Osteoblast (primary cell): ENCODE measurements at places on chromosomes 5 and 9.

- DNase-seq = no peak
These were observed 15.4 kb upstream of the ARL15 start for GRCh38 chr5:54325610-54326311.

- DNase-seq = peak; percentile 99
These were observed 11.9 kb downstream of the LPCAT1 start for GRCh38 chr5:1511651-1512540.

GRCh38 chr9:38146844-38147243 is 77.8 kb upstream of the SHB start:
- DNase-seq = no peak

- peak; percentile 58 for DNase-seq
These were observed at the start of gene HTR1A for GRCh38 chr5:63962279-63962678. Gene HTR1A, minus strand, starts transcription at chr5:63962445. Its CDS starts 726 bp downstream, at chr5:63961719.

- DNase-seq = no peak
These were observed 67.0 kb downstream of the SGCD start for GRCh38 chr5:156393980-156394379.

DNA sequence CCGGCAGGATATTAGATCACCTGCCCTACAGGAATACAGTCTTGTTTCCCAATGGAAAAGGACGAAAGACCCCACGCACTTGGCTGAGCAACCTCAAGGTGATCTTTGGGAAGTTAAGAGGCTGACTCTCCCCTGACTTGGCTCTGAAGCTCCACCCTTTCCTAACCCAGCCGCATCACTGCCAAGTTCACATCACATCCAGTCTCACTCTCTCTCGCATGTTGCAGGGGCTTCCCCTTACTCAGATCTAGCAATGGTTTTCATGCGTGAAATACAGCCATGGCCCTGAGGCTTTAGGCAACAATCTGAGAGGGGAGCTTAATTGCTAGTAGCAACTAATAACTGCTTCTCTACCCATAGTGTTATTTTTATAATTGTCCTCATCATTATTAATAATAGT is 211.6 kb downstream of the DOCK8 start:
- no peak for DNase-seq

DNA sequence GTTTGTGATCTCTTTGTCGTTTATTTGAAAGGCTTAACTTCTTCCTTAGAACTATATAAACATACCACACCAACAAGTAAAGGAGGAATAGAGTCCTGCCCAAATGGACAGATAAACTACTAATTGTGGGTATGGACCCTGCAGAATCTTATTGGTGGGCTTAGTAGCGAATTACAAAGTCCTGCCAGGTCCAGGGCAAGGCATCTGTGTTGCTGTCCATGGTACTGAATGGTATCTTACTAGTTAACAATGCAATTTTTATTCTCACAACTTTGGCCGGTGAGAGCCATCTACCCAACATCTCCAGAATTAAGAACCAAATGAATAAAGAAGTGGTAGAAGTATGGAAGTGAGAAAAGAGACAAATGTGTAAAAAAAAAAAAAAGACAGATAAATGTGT is 1782.4 kb upstream of the WWC1 start:
- no peak for DNase-seq

DNA sequence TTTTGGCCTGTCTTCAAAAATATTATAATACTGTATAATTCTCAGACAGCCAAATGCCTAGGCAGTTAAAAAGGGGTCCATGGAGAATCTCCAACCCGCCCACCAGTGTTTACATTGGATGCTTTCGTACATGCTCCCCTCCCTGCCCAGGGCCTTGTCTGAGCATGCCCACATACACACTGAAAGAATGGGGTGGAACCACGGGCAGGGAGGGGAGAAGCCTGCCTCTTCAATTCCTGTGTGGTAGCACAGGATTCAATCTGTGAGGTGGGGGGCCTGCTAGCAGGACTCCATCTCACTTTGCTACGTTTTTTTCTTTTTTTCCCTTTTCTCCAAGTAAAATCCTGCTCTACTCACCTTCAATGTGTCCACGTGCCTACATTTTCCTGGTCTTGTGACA is 314.7 kb upstream of the GRAMD2B start:
- DNase-seq = no peak

- no peak for DNase-seq
These were observed 18.6 kb downstream of the DNAJA1 start for GRCh38 chr9:33043671-33044070.

DNA sequence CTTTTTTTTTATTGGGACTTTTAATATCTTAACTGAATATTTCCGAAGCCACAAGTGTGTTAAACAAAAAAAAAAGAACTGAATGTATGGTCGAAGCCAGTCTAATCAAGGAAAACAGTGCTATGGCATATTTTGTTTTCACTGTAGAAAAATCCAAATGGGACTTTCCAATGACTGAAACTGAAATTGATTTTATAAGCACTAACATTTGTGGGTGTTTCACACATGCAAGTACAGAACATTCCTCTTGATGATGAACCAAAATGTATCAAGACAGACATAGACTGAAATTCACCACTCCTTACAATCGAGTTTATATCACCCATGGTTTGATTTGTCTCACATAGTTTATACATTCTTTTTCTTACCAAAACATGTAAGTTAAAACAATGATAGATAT is 1026.8 kb downstream of the CDH18 start:
- no peak for DNase-seq

- no peak for DNase-seq
These were observed 502.5 kb upstream of the ARRDC3 start for GRCh38 chr5:91885291-91886265.

- DNase-seq = no peak
These were observed 12.1 kb downstream of the NR4A3 start for GRCh38 chr9:99833735-99834134.

DNA sequence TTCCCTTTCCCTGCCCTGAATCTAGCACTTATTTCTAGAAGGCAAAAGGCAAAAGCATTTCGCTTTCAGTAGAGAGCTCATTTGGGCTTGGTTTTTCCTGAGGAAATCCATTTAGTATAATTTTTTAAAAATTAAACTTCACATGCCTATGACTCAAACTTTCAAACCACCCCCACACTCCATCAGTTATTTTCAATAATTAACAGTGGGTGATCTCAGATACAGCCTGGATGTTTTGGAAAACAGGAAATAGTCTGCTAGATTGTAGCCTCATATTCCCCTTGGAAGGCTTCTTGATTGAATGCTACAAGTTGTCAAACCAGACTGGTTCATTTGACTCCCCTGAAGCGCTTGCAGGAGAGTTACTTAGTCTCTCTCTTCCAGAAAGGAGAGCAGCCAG is 40.6 kb downstream of the SEMA5A start:
- no peak for DNase-seq

DNA sequence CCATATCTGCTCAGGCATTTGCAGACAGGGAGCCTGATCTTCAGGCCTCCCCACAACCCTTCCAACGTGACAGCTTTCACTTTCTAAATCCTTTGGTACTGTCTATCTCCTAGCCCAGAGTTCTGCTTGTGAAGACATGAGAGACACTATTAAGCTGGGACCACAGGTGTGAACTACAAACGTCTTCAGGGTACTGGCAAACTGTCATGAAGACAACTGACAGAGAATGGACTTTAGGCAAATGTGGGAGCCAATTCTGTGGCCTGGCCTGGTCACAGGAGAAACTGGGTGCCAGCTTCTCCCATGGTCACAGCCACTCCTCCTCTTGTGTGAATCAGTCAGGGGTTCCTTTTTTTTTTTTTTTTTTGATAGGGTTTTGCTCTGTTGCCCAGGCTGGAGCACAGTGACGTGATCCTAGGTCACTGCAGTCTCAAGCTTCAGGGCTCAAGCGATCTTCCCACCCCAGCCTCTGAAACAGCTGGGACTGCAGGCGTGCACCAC is 10.4 kb downstream of the TRIM14 start:
- DNase-seq = no peak

- no peak for DNase-seq
These were observed 83.3 kb downstream of the EGFLAM start for GRCh38 chr5:38341641-38342040.

- DNase-seq = no peak
These were observed 87.4 kb upstream of the LHFPL2 start for GRCh38 chr5:78735834-78736463.

DNA sequence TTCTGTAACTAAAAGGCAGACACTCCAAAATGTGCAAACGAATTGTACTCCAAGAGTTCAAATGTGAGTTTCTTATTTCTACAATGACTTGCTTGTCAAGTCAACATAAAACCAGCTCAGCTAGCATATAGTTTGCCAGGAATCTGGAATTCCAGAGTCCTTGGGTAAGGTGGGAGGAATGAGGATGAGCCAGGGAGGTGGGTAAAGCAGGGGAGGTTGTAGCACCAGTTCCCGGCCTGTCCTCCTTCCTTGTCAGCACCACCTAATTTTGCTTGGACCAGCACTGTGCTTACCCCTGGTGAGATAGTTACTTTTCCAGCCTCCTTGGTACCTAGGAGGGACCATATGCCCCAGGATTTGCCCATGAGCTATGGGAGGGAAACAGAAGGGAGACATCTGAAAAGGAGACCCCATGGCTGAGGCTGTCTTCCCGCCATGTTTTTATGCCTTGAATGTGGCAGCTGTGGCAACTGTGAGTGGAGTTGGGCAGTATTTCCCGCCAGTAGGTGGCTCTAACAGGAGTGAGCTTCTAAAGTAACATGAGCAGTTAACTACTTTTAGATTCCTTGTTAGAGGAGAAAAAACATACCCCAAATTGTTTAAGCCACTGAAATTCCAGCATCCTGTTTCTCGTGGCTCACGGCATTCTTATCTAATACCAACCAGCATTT is 302.5 kb downstream of the TENT4A start:
- no peak for DNase-seq

DNA sequence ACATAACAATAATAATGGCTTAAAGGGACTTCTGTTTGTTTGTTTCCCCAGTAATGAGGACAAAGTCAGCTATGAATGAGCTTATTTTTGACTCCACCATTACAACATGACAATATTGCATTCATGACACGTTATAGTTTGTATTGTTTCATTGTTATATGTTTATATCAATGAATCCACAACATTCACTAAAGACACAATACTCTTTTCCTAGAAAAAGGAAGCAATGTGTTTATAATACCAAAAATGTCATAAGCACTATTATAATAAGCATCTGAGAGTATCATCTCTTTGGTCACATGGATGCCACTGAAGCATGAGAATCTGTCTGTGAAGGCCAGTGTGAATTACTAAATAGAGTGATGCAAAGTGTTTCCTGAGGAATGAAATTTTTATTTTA is 1026.9 kb upstream of the C9orf72 start:
- DNase-seq = no peak

GRCh38 chr9:134943836-134944235 is 26.1 kb upstream of the FCN1 start:
- no peak for DNase-seq
